ENCODE measurements at places on chromosomes 3 and 15.

GRCh38 chr15:98442379-98442833, 205.9 kb upstream of the IGF1R start:
- peak; percentile 60 for DNase-seq

- DNase-seq = no peak
Observed at GRCh38 chr3:15007681-15008141, 57.4 kb downstream of the MRPS25 start.

DNA sequence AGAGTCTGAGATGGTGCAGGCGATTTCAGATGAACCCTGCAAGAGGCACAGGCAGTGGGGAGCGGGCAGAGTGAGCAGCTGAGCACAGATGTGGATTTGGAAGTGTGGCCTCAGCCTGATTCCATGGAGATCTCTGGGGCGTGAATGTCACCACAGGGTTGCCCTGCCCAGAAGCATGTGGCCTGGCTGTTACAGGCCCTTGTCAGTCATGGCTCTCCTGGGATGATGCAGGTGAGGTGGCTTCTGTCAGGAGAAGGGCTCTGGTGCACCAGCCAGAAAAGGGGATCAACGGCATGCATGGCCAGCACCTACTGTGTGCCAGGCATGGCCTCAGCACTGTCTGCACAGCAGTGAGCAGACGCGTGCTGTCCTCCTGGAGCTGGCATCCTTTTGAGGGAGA, 11.9 kb downstream of the HDAC11 start:
- no peak for DNase-seq

DNA sequence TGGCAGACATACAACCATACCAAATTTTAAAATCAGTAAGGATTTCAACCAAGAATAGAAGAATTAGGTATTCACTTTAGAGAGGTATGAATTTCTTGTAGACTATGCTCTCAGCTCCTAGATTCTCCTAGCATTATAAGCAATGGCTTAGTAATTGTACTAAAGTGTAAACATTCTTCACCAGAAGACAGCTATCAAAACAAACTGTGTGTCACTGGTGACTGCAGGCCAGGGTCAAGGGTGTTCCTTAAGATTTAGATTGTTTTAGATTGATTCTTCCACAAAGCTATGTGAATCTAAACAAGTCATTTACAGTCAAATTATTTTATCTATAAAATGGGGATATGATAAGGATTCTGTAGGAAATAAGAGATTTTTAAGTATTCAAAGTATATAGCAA, 23.1 kb upstream of the GP5 start:
- DNase-seq = no peak

DNA sequence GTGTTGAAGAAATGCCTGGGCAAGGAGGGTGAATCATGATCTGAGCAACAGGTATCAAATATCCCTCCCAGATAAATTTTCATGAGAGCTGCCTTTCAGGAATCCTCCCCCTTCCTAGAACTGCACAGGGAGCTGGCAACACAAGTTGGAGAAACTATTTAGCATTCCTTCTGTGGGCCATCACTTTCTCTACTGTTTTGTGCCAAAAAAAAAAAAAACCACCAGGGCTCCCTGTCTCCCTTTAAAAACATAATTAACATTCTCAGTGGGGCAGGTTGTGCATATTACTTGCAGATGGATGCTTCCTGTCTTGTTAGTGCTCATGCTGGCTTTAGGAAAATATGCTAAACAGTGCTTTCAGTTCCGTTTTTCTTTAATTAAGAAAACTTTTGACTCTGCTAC, 234.9 kb upstream of the LMCD1 start:
- no peak for DNase-seq

DNA sequence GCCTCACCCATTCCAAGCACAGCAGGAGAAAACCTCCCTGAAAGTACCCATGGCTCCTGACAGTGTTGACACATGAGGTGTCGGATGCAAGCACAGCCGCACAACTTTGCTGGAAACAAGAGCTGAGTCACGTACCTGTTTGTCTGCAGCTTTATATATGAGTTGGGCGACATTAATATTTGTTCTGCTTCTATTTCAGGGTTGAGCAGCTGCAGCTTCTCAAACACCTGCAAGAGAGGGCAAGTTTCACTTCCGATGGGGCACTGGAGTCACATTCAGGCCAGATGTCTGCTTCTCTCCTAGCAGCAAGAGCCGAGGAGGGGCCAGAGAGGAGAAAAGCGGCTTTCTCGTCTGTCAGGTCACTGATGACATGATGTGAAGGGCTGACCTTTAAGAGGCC, 88.0 kb downstream of the NUP210 start:
- DNase-seq = no peak

DNA sequence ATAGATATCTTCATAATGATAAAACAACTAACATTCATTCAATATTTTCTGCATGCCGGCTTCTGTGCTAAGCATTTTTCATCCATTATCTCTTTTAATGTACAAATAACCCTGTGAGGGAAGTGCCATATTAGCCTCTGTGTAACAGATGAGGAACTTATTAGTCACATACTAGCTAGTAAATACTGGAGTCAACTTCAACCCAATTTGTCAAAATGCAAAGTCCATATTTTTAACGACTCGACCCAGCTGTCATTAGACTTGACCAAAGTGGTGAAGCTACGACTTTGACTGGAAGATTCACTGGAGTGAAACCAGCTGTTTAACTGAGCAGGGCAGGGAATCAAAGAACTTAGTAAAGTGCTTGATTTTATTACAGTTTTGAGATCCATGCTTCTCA, 41.6 kb downstream of the PARP15 start:
- DNase-seq = no peak

DNA sequence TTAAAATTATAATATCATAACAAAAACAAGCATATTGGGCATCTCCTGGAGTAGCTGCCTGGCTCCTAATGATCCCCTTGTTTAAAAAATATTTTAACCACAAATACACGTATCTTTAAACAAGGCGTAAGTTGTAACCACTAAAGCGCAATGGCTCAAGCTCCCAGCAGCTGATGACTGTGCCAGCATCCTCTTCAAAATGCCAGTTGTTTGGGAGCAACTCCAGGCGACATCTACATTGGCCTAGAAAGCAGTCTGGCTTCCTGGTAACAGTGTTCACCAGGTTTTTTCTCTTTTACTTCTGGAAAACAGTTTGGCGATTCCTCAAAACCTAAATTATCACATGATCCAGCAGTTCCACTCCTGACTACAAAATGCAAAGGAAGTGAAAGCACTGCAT, 13.8 kb downstream of the PCOLCE2 start:
- no peak for DNase-seq

GRCh38 chr3:170021083-170021482, 16.7 kb upstream of the GPR160 start:
- DNase-seq = no peak

- no peak for DNase-seq
Observed at GRCh38 chr15:83716605-83717004, 62.7 kb downstream of the ADAMTSL3 start.

GRCh38 chr3:4140921-4141320, 162.2 kb upstream of the SETMAR start:
- DNase-seq = no peak

GRCh38 chr3:190424108-190424477, 25.6 kb downstream of the TMEM207 start:
- DNase-seq = no peak

DNA sequence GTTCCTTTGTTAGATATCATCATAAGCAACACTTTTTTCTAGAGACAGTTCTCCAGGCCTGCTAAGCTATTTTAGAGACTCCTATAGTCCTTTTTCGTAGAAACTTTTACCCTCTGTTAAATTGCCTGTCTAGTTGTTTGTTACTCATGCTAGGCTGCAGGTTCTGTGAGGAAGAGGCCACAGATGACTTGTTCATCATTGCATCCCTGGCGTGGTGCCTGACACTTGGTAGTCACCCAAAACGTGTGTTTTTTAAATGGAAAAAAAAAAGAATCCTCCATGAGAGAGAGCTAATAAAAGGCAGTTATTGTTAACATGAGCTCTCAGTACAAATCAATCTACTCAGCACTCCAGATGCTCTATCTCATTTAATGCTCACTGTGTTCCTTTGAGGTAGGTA, 35.1 kb downstream of the CCDC54 start:
- no peak for DNase-seq

GRCh38 chr3:64266983-64267382, 41.7 kb upstream of the PRICKLE2 start:
- no peak for DNase-seq

- DNase-seq = no peak
Observed at GRCh38 chr3:160649596-160649995, 27.4 kb upstream of the ARL14 start.

DNA sequence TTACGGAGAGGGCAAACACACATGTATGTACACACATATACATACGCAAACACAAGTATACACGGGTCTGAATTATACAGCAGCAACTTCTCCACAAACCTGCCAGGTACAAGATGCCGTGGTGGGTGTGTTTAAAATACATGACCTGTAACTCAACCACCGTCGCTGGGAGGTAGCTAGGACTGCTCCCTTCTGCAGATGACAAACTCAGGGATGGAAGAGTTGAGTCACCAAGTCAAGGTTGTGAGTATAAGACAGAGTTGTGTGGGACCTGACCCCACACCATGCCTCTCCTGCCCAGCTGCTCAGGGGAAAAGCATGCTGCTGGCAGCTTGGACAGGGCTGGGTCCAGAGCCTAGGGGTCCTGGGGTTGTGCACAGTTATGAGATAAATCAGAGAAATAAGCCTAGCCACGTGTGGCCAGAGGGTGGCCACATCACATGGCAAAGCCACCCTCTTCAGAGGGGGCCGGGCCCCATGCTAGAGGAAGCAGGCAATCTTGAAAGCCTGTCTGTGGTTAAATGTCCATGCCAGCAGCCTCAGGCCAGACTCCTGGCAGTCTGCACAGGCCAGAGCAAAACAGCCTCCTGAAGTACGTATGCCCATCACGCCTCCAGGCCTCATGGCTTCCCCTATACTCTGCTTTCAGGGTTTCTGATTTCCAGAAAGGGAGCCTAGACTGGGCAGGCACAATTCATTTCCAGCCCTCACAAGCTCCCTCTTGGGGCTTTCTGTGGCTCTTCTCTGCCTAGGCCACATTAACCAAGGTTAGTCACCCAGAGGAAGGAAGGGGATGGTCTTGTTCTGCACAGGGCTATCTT, 107.7 kb upstream of the RPL32 start:
- peak; percentile 7 for DNase-seq

All from RCC 7860 (cell line).